ENCODE measurements at places on chromosomes 1 and 21. TPM values are rescaled to one million over a fixed set of nuclear protein-coding genes. Genes with fewer than 3 reads are reported as not detected.

The ABL2 gene
- total RNA-seq = 8.5 TPM

The PKLR gene
- total RNA-seq = not detected

The RGS5 gene
- total RNA-seq = 2.3 TPM

The SKI gene
- total RNA-seq = 61.6 TPM

The SUMO3 gene
- total RNA-seq = 98.1 TPM

The VCAM1 gene
- not detected for total RNA-seq

The RHCE gene
- total RNA-seq = 0.41 TPM

The OR2T29 gene
- total RNA-seq = not detected

The GPR153 gene
- 0.57 TPM for total RNA-seq

The CACNA1E gene
- total RNA-seq = 0.05 TPM

The EFNA1 gene
- total RNA-seq = not detected

The SHISA4 gene
- 0.50 TPM for total RNA-seq

The GNAI3 gene
- total RNA-seq = 9.5 TPM

The HTR1D gene
- total RNA-seq = not detected

The G0S2 gene
- 0.89 TPM for total RNA-seq

The AVPR1B gene
- not detected for total RNA-seq

The RGSL1 gene
- total RNA-seq = not detected

The OR2AK2 gene
- total RNA-seq = not detected

The CELA3A gene
- not detected for total RNA-seq

The CROCC gene
- 25.5 TPM for total RNA-seq

The TIAM1 gene
- 42.3 TPM for total RNA-seq

The BTG3 gene
- total RNA-seq = 52.1 TPM

The SMIM1 gene
- not detected for total RNA-seq

The OR2L13 gene
- not detected for total RNA-seq

The SYT6 gene
- total RNA-seq = not detected

The SEMA4A gene
- total RNA-seq = 10.5 TPM

The MYBPH gene
- total RNA-seq = not detected

The CHIT1 gene
- total RNA-seq = 0.18 TPM

The FCRL5 gene
- total RNA-seq = not detected

The SLC35F3 gene
- 4.0 TPM for total RNA-seq

The PADI3 gene
- total RNA-seq = not detected

The HTR6 gene
- not detected for total RNA-seq

The TTC13 gene
- total RNA-seq = 30.1 TPM

The ZBED6 gene
- 20.5 TPM for total RNA-seq

The NTMT2 gene
- total RNA-seq = not detected

The KRTAP12-4 gene
- not detected for total RNA-seq

The SAMD13 gene
- total RNA-seq = 0.36 TPM

The DMAP1 gene
- total RNA-seq = 42.0 TPM

The PRRX1 gene
- not detected for total RNA-seq

The ELOVL1 gene
- total RNA-seq = 74.2 TPM

The SLC6A17 gene
- 0.02 TPM for total RNA-seq

The F5 gene
- 9.1 TPM for total RNA-seq

The HES3 gene
- not detected for total RNA-seq

The F13B gene
- total RNA-seq = not detected

The CSMD2 gene
- not detected for total RNA-seq

The GPR25 gene
- total RNA-seq = not detected

The MATN1 gene
- total RNA-seq = not detected

The CELA2B gene
- total RNA-seq = not detected

The NFIA gene
- 0.16 TPM for total RNA-seq

The PAPPA2 gene
- not detected for total RNA-seq

The DHX9 gene
- total RNA-seq = 257 TPM

The OVAAL gene
- total RNA-seq = not detected

The KPRP gene
- not detected for total RNA-seq

The PDIK1L gene
- 19.9 TPM for total RNA-seq

The GJA8 gene
- total RNA-seq = not detected

The SPATA46 gene
- total RNA-seq = not detected

The TTC22 gene
- total RNA-seq = 4.6 TPM

The AIRE gene
- total RNA-seq = 3.0 TPM
